ENCODE measurements at places on chromosomes 7 and 10.
A peak's percentile ranks its signal among the peaks of the same experiment; 100 is the strongest.

GRCh38 chr10:69222157-69223027 lies 2.3 kb downstream of the HKDC1 start:
- peak; percentile 44 for DNase-seq

- DNase-seq = no peak
These were observed 495.1 kb downstream of the RPS24 start for GRCh38 chr10:78528749-78529204.

GRCh38 chr7:44455155-44455554 lies 35.3 kb downstream of the NUDCD3 start:
- DNase-seq = no peak

DNA sequence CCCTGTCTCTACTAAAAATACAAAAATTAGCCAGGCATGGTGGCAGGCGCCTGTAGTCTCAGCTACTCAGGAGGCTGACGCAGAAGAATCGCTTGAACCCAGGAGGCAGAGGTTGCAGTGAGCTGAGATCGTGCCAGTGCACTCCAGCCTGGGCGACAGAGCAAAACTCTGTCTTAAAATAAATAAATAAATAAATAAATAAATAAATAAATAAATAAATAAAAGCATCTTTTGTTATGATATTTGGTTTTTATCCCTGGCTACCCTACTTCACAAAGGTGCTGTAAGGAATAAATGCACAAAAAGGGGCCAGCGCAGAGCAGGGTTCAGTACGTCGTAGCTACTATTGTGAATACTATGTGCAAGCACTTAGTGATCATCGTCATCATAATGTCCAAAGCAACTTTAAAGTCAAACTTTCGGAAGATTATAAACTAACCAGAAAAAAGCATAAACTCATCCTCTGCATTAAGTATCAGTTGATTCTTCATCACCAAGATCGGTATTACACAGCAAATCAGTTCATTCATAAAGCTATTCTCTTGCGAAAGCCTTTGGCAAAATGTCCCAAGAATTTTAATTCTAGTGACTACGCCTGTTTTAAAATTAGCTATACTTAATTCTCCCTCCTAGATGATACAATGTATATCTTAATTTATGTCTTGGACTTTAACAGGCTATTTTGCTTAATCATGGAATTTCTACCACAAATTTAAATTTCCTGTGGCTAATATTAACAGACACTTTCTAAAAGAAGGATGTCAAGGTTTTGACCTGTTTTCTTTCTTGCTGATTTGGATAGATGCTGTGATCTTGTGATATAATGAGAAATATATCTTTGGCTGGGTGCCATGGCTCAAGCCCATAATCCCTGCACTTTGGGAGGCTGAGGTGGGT lies 7.6 kb upstream of the NFE2L3 start:
- DNase-seq = no peak

DNA sequence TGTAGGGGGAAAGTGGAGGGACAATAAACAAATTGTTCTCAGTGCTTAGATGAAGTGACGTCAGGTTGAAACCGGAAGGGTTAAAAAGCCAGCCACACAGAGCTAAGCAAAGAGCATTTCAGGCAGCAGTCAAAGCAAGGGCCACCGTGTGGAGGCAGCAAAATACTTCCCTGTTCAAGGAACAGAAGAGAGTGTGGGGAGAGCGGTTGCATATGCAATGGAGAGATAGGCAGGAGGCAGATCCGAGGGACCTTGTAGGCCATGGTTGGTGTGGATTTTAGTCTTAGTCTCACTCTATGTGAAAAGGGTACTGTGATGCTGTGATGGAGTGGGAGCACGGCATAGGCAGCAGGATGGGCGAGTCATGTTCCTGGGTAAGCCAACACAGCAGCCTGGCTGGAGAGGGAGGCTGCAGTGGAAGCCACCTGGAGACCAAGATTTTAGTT lies 3.8 kb upstream of the STN1 start:
- no peak for DNase-seq

DNA sequence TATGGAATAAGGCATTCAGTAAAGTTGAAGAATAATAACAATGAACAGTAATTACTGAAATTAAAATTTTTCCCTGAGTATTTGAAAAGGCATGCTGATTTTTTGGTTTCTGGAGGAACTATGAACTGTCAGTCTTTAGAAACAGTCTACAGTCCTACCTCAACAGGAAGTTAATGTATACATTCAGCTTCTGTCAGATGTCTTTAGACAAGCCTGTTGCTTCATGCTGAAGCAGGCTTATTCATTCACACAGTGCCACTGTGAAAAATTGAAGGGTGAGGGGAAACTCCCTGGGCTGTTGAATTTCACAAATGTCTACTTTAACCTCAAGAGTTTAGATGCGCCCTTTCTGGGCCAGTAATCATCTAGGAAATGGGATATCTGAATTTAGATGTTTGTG lies 3.5 kb downstream of the NRF1 start:
- DNase-seq = no peak

DNA sequence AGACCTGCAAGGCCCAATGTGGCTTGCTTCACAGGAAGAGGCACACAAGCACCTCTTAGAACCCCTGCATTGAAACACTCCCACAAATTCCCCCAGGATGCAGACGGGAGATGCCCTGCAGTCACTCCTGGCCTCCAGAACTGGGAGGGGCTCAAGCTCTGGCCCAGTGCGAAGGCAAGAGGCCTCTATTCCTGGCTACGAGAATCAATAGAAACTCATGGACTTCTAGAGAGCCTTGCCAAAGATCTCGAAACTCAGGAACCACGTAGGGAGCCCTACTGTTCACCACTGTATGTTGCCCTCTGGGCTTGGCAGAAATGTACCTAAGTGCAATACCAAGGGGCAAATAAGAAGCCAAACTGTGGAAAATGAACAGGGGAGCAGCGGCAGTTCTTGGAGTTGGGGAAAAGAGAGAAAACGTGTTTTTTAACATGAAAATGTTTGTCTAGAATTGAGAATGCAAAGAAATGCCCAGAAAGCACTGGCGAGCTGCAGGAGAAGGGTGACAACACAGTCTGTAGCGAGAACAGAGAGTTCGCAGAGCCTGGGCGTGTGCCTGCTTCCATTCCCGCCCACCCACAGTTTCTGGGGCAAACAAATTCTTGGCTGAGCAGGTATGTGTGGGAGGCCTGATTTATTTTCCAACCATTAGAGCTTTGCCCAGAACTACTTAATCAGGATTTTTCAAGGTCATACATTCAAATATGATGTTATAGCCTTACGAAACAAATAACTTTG lies 260.5 kb upstream of the KLF14 start:
- no peak for DNase-seq

DNA sequence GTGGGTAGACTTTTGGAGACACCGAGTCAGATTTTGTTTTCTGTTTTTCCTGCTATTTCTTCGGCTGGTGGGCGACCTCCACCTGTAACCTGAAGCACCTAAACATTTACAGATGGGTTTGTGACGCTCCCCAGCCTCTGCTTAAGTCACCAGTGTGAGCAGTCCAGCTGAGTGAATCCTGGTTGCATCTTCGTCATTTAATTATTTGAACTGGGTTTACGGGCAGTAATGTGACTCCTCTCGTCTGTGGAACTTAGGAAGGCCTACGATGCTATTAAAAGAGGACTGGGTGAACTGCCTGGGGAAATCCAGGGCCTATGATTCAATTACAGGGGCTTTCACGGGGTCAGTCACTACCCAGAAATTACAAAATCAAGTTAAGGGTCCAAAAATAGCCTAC lies 52.5 kb downstream of the WNT2 start:
- no peak for DNase-seq

DNA sequence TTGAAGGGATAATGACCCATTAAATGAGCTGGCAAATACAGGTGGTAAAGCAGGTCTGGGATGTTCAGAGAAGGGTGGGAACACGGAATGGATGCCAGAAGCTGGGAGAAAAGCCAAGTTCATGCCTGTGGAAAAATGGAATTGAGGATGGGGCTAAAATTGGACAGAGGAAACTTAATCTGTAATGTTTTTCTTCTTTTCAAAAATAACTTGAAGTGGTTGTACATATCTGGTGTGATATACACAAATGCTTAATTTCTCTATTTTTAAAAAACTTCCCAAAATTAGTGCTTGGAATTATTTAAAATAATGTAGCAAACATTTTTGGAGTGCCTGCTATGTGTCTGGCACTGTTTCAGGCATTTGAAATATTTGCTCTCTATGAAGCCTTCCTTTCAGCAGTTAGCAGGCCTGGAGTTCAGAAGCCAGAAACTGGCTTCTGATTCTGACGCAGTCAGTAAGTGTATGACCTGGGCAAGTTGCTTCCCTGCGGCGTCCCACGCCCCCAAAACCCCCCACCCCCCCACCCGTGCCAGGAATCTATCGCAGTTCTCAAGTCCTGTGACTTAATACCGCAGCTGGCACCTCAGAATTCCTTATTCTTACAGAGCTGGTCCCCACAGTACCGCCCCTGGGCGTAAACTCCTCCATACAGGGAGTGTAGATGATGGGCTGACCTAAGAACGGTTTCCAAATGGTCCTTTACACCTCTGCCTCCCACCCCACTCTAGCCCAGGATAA lies 828 bp upstream of the MALSU1 start:
- no peak for DNase-seq

GRCh38 chr7:135758531-135758932 lies 9.9 kb upstream of the FAM180A start:
- DNase-seq = no peak

DNA sequence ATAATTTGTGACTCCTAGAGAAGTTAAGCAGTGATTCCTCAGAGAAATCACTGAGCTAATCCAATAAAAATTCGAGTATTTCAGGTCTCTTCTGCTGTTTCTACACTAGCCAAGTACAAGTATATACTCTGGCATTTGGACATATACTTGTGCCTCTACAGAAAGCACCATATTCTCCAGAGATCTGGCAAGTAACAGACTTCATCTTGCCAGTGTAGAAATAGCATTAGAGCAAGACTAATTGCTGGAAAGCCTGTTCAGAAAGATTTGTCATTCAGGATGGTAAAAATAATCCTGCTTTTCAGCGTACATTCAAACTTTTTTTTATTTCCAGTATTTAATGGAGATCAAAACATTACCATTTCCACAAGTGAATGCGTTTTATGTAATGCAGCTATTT lies 410.8 kb upstream of the ETV1 start:
- no peak for DNase-seq

GRCh38 chr10:24723386-24723787 lies 300 bp downstream of the ARHGAP21 start:
- no peak for DNase-seq

DNA sequence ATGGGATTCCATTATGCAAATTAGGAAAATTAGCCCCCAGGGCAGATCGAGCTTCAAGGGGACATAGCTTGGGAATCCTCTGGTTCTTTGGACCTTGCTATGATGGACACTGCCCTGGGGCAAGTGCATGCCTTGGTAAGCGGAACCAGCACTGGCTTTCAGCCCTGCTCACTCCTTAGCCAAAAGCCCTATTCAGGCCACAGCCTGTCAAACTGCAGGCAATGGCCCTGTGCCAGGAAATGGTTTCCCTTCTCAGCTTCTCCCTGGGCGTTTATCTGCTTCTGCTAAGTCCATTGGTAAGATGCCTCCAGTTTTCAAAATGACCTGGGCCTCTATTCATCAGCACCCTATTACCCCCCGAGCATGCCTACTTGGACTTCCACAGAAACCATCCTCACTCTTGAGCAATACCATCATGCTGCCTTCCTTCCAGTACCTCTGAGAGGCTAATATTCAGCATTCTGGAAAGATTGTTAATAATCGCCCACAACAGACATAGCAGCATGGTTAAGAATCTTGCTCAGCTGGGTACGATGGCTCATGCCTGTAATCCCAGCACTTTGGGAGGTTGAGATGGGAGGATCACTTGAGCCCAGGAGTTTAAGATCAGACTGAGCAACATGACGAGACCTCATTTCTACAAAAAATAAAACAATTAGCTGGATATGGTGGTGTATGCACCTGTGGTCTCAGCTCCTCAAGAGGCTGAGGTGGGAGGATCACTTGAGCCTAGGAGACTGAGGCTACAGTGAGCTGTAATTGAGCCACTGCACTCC lies 918.6 kb upstream of the AUTS2 start:
- no peak for DNase-seq

DNA sequence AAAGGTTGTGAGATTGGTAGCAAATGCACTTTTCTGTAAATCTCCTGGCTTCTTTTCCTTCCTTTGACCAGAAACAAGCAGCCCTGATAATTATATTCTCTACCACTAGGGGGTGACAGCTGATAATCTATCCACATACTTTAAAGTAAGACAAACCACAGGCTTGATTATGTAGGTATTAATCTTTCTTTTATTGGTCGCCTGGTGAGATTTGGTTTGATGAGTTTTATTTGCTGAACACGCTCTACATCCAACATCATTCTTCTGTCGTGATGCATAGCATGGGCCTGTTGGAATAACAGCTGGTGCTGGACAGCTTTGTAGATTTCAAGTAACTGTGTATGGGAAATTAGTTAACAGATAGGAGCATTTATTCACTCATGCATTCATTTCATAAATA lies 63.5 kb downstream of the ZNF365 start:
- DNase-seq = no peak

All from activated T-helper 1 cell treated with Interleukin-2 at 50 U/mL for 16 hours (primary cell).